ENCODE measurements at places on chromosomes 3 and 15. TPM values are rescaled to one million over a fixed set of nuclear protein-coding genes. Genes with fewer than 3 reads are reported as not detected.

Gene ADGRG7
- not detected for total RNA-seq

Gene FETUB
- total RNA-seq: not detected

DNA sequence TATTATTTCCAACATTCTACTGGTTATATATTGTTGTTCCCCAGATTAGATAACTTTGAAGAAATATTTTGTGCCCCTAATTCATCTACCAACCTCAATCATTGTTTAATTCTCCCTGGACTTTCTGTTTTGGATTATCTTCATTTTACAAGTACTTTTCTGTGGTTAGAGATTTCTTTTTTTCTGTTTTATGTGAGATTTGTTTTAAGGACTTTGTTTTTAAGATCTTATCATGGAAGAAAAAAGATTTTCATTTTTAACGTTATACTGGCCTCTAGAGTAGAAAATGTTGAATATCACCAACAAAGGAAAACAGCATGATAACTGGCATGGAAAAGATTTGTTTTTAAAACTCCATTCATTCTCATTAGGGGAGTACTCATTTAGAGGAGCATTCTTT is 210.9 kb upstream of the KCNMB2 start:
- DNase-seq: no peak

DNA sequence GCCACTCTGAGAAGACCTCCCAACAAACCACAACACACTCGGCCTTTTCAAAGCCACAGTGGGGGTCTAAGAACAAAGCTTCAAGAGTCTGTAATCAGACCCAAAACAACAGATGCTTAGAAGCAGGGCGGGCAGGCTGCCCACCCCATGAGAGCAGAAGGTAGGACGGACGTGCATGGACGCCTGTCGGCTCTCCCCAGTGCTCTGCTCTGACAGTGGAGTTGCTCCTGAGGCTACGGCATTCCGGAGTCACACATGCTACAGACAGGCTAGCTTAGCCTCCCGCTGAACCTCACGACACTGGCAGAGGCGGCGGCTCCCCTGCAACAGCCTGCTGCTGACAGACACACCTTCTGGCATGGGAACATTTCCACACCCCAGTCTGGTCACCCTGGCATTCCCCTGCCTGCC is 33.5 kb downstream of the SLCO2A1 start:
- no peak for DNase-seq

GRCh38 chr3:1380926-1381646 is 288.3 kb downstream of the CNTN6 start:
- no peak for DNase-seq

DNA sequence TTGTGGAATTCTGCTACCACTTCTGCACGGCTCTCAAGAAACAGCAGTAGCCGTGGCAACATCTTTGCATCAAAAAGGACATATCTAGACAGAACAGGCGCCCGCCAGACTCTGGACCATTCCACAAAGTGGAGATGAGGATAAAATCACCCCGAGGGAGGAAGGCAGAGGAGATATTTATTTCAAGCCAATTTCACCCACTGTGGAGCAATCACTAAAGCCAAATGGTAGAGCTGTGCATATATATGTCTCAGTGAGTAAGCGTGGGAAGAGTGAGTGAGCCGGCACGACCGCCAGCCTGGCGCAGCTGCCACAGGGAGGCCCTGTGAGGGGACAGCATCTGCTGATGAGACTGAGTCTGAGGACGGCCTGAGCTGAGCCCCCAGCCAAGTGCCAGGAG is 111.3 kb downstream of the MEGF11 start:
- no peak for DNase-seq

GRCh38 chr3:47475029-47475569 is 642 bp downstream of the SCAP start:
- DNase-seq: no peak

DNA sequence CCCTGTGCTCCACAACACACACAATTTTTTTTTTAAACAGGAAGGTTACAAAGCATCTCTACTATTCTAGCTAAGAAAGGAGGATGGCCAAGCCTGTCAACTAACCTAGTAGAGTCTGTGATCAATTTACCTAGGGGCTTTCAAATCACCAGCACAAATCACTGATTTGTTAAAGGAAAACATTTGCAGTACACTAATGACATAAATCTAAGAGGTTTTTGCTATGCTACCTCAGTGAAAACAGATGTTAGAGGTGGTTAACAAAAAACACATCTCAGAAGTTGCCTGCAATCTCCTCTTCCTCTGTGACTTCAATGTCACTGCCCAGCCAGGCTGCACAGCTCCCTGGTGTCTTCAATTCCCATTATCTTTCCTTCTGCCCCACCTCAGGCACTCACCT is 72.0 kb downstream of the RAD18 start:
- no peak for DNase-seq

- DNase-seq: peak; percentile 23
These were observed 12.5 kb downstream of the PML start for GRCh38 chr15:74006774-74007639.

GRCh38 chr3:169387751-169388696 is 275.5 kb downstream of the MECOM start:
- DNase-seq: no peak

Measured in activated naive CD4-positive, alpha-beta T cell treated with anti-CD3 and anti-CD28 coated beads, Interleukin-2, amount 50 U/mL, for 72 hours (primary cell).